Myocyte (in vitro differentiated cells): ENCODE measurements at places on chromosomes 7 and 10. TPM values are rescaled to one million over a fixed set of nuclear protein-coding genes. Genes with fewer than 3 reads are reported as not detected.

DNA sequence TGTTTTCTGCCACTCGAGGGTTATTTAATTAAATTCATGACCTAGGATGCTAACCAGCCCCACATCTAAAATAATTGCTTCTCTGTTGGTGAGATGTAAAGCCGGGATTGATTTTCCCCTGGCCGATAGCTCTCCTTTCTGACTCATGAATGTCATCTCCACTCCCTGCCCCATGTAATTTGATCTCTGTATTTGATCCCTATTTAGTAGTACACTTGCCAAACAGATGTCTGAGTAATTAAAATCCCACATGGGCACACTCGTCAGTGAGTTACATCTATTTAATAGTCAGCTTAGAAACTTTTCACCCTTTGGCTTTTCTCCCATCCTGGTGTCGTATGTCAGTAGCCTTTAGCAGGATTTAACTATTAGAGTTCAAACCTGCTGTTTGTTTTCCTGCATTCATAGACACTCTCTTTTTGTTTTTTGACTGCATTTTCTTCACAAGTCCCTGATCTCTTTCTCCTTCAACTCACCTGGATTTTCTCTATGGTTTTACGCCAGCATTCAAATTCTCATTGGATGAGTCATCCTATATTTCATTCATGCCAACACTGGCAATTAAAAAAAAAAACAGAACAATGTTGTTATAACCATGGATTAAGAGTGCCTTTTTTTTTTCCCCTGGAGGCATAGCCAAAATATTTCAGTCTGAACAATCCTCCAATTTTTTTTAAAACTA is 82.7 kb downstream of the SPAG6 start:
- peak; percentile 94 for DNase-seq

DNA sequence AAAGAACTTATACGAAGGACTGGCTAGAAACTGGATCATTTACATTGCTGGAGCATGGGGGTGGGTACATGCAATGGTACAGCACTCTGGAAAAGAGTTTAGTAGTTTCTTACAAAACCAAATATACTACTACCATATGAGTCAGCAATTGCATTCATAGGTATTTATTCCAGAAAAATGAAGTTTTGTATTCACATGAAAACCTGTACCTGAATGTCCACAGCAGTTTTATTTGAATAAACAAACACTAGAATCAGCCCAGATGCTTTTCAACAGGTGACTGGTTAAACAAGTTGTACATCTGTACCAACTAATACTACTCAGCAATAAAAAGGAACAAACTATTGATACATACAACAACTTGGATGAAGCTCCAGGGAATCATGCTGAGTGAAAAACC is 3.4 kb downstream of the SCIN start:
- DNase-seq: no peak

DNA sequence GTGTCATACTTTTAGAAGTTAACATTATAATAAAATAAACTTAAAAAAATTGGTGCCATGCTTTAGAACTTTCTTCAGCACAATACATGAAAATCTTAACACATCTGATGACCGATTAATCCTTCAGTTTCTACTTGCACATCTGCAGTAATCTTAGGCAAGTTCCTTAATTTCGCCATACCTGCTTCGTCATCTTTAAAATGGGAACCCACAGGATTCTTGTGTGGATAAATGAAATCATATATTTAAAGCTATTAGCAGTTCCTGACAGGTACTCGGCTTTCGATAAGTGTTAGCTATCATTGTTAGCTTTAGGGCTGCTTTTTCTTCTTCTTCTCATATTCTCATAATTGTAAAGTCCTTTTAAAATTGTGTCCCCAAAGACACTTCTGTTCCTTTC is 907 bp upstream of the VPS50 start:
- no peak for DNase-seq

Gene ATAD1
- 59.5 and 84.8 TPM in 2 replicates for total RNA-seq

- peak; percentile 70 for DNase-seq
Observed at GRCh38 chr10:59830601-59831259, 75.6 kb downstream of the CCDC6 start.

- no peak for DNase-seq
Observed at GRCh38 chr10:62106929-62107519, 161.6 kb downstream of the RTKN2 start.

GRCh38 chr7:106485919-106486318 is 175.0 kb downstream of the CCDC71L start:
- no peak for DNase-seq

DNA sequence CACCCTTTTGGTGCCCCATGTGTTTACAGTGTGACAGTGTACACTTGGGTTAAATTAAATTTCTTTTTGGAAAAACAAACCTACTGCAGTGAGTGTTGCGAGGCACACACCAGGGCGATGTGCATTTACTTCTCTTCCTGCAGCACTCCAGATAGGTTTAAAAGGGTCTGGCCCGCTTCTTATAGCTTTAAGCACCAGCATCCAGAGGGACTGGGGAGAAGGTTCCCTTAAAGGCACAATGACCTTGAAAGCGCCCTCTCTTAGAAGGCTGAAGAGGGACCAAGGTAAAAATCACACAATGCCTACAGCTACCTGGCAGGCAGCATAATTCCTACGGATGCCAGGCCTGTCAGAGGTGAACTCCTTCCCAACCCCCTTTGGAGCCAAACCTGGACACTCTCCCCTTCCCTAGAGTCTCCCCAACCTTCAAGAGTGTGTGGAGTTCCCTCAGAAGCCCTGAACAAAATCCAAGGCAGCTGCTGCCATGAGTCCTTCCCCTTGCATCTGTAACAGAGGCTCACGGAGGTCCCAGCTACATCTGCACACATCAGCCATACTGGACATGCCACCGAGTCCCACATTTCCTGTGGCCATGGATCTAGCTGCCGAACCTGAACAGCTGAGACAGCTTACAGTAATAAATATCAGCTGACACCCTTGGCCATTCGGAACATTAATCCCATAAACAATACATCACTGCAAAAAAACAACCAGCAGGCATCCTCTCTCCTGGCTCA is 33.2 kb downstream of the TRIM8 start:
- DNase-seq: peak; percentile 62

DNA sequence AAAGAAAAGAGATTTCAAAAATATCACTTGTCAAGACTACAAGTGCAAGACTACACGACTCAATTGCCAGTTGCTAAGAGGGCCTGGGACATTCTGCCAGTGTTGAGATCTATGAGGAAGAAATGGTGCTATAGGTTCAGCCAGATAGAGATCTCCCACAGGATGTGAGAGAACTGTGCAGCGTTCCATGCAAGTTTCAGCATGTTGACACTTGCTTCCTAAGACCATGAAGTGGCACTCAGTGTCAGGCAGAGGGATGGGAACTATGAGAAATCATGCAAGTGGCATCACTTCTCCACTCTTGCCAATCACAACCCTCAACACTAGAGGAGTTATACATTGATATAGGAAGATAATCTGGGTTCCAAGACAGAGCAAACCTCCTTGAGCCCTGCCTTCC is 210.3 kb downstream of the CHRM2 start:
- no peak for DNase-seq

- no peak for DNase-seq
Observed at GRCh38 chr10:70561070-70561469, 41.5 kb downstream of the PRF1 start.

Gene EIF4EBP2
- 70.7 and 75.3 TPM in 2 replicates for total RNA-seq

DNA sequence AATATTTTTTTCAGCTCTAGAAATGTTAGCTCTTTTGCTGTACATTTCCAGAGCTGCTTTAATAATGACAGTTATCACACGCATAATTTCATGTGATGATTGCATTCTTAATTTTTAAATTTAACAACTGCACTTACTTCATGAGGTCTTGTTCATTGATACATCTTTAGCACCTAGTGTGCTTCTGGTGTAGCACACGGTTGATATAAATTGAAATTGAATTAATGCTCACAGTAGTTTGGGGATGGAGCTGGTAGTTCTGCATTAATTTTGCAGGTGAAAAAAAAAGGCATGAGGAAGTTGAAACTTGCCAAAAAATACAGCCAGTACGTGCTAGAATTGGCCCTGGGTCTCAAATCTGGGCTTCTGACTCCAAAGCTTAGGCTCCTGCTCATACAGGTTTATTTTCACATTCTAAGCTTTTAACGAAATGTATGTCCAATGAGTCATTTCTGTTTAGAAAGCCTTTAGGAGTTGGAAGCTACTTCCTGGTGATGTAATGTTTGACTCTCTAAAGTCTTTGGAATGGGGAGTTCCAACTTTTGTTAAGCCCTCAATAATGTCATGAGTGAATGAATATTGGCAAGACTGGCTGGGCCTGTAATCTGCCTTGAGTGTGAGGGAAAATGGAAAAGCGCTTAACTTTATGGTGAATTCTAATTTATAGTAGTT is 62.5 kb downstream of the DAGLB start:
- DNase-seq: peak; percentile 73

Gene PLEKHS1
- total RNA-seq: not detected in 2 replicates

GRCh38 chr10:93465806-93466675 is 16.1 kb downstream of the MYOF start:
- peak; percentile 99 for DNase-seq

DNA sequence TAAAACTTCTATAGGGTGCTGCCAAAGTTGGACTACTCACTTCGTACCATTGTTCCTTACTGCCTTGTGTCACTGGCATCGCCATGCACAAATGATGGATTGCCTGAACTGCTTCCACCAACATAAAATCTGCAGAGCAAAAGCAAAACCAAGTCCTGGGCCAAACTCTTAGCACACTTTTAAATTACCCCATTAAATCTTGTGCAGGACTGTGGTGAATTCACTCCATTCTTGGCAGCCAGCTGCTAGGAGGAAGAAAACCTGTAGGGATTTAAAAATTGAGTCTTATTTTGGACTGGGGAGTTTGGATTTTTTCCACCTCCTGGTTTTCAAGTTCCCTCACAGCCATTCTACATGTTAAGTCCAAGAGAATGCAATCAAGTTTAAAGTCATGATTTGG is 646.9 kb downstream of the SORCS3 start:
- DNase-seq: no peak

GRCh38 chr7:77558284-77558967 is 21.3 kb downstream of the PTPN12 start:
- DNase-seq: no peak

Gene TMEM196
- not detected in 2 replicates for total RNA-seq

Gene EBLN1
- total RNA-seq: not detected in 2 replicates

- no peak for DNase-seq
Observed at GRCh38 chr10:74634995-74635536, 191.3 kb upstream of the KAT6B start.

GRCh38 chr10:88104223-88104622 is 240.8 kb downstream of the PTEN start:
- no peak for DNase-seq

Gene SSC4D
- total RNA-seq: 0.88 TPM in 1 of 2 replicates, not detected in the other

DNA sequence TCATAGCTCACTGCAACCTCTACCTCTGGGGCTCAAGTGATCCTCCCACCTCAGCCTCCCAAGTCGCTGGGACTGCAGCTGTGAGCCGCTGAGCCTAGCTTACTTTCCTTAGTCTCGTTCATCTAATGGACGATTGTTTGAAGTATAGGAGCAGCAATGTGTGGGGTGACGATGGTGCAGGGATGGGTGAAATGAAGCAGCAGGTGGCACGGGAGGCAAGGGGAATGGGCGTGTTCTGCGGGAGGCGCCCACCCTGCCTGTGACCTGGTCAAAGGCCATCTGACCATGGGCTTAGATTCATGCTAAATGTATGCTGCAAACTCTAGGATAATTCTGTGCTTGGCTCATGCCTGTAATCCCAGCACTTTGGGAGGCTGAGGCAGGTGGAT is 210.7 kb downstream of the MAD1L1 start:
- no peak for DNase-seq

- no peak for DNase-seq
Observed at GRCh38 chr7:154853727-154854095, 149.2 kb downstream of the PAXIP1 start.

Gene GDF2
- total RNA-seq: not detected in 2 replicates

GRCh38 chr10:83164156-83164555 is 975.2 kb upstream of the GHITM start:
- no peak for DNase-seq

DNA sequence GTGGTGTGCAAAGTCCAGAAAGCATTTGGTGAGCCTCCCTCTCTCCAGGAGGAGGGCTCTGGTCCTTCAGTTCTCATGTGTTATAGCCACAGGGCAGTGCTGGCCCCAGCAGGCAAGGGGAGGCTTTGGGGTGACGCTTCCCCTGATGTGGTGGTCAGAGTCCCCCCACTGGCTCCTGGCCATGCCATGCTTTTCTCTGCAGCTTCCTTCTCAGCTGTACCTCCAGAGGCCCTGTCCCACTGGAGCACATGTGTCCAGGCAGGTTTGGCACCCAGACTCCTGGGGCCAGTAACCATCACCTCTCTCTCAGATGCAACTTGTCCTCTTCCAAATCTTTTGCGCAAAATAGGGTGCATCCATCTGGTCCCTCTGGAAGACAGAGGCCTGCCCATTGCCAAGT is 233.0 kb upstream of the ZNF32 start:
- no peak for DNase-seq

DNA sequence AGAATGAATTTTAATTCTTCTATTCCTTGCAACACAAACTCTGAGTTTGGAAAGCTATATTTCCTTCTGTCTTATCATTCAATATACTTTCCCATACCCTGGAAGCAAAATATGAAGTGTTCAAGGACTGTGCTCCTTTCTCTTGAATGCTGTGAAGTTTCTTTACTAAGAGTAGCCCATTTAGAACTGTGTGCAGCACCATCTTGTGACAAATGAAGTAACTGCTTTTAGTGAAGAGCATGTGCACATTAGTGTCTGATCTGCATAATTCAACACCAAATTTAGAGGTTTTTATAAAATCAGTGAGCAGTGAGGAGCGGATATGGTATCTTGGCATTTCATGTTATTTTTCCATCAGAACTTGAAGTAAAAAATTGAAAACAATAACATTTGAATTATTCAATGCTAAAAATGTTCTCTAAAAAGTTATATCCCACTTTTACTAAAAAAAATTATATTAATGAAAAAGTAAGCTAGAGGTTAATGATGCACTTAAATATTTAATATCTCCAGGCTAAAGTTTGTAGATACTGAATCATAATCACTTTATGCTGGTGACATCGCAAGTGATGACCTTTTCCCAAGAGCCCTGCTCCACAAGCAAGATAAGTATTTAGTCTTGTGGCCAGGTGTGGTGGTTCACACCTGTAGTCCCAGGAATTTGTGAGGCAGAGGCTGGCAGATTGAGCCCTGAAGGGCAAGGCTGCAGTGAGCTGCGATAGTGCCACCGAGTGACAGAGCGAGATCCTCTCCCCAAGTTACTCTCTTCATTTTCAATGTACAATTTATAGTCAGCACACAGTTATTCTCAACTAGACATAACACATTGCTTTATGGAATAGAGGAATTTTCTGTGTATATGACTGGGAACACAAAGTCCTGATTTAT is 108.8 kb upstream of the PCLO start:
- peak; percentile 50 for DNase-seq

DNA sequence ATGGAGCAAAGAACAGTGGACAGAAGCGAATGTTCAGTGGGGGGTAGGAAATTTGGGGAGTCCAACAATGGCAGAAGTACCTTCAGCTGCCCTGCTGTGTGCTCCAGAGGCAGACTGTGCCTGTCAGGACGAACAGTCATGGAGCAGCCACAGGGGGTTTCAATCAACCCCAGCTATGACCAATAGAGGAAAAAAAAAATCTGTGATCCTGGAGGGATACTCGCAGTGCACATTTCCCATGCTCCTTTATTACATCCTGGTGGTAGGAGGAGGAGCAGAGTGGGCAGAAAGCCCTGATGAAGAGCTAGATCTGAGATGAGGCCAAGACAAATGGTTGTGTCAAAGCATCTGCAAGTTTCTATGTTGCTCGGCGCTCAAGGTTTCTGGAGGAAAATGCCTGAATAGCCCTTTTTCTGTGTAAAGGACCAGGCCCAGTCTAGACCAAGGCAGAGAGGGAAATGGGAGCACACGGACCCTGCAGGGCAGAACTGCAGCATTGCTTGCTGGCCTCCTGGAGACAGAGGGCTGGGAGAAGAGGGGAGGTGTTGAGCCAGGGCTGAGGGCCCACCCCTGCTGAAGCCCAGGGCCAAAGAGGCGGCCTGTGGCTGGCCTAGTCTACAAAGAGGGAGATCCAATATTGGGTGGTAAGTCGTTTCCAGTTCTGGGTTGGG is 201.5 kb downstream of the GRID1 start:
- DNase-seq: no peak
